SK-N-DZ (cell line): ENCODE measurements at places on chromosomes 1 and 21.

GRCh38 chr21:43942621-43943020 is 69.5 kb upstream of the TRAPPC10 start:
- no peak for DNase-seq

DNA sequence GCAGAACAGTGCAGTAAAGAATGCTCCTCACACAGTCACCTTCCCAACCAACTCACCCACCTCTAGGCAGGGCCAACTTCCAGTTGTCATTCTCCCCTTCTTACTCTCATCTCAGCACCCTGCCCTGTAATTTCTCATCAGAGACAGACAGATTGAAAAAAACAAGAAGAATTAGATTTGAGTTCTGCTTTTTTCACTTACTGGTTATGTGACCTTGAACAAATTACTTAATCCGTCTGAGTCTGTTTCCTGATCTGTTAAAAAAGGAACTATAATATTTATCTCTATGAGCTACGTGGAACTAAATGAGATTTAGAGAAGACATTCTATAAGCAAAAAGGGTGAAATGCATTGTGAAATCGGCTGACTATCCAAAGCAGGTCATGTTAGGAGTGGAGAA is 330.3 kb downstream of the ZNF326 start:
- no peak for DNase-seq

- no peak for DNase-seq
Observed at GRCh38 chr1:116763116-116763786, 9.0 kb downstream of the CD2 start.

DNA sequence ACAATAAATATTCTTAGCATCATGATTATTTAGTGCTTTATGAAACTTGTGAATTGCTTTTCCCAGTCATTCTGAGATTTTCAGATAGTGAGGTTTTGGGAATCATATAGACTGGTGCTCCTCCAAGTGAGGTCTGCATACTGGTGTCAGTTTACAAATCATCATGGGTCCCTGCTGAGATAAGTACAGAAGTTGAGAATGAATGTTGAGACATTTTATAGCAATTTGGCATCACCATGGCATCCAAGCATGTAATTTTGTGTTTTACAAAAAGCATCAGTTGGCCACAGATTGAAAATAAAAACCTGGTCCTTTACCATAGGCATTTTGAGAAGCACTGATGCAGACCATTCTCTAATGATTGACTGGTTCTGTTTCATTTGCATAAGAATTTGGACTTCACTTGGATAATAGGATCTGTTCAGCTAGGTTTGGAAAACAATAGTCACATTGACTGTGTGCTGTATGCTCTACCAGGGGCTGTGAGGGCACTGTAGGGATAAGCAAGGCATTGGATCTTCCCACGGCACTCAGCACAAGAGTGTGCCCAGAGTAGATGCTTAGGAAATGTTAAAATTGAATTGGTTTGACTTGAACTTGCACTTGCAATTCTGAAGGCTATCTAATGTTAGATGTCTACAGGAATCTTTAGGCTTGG is 79.0 kb upstream of the JUN start:
- no peak for DNase-seq

DNA sequence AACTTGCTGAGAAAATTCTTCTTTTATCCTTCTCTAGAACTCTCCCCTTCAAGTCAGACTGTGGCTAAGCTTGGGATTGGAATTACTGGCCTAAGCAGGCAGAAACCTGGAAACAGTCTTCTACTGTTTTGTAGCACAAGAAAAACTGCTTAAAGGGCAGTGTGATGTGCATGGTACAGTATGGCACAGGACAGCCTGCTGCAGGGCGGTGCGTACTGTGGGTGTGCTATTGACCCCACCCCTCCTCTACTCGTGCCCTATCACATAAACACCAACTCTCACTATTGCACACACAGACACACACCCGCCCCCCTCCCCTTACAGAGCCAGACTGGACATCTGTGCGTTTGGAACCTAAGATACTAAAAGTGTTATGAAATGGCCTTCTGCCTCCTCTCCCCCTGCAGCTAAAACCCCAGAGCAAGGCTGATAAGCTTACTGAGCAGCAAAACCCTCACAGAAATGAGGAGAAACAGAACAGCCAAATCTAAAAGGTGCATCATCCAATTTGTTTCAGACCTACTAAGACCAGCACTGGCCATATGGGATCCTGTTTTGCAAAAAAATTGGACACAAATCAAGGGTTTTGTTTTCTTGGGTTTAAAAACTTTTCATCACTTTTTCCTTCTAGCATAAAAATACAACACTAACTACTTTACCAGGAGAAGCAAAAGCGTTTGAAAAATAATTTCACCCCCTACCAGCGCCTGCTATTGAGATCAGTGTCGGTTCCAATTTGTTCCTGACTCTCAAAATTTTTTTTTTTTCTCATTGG is 355.8 kb upstream of the LYPLAL1 start:
- no peak for DNase-seq

GRCh38 chr1:26164036-26164860 is 4.5 kb downstream of the C1orf232 start:
- DNase-seq, result no peak

GRCh38 chr1:176789571-176790090 is 326.7 kb downstream of the PAPPA2 start:
- no peak for DNase-seq

DNA sequence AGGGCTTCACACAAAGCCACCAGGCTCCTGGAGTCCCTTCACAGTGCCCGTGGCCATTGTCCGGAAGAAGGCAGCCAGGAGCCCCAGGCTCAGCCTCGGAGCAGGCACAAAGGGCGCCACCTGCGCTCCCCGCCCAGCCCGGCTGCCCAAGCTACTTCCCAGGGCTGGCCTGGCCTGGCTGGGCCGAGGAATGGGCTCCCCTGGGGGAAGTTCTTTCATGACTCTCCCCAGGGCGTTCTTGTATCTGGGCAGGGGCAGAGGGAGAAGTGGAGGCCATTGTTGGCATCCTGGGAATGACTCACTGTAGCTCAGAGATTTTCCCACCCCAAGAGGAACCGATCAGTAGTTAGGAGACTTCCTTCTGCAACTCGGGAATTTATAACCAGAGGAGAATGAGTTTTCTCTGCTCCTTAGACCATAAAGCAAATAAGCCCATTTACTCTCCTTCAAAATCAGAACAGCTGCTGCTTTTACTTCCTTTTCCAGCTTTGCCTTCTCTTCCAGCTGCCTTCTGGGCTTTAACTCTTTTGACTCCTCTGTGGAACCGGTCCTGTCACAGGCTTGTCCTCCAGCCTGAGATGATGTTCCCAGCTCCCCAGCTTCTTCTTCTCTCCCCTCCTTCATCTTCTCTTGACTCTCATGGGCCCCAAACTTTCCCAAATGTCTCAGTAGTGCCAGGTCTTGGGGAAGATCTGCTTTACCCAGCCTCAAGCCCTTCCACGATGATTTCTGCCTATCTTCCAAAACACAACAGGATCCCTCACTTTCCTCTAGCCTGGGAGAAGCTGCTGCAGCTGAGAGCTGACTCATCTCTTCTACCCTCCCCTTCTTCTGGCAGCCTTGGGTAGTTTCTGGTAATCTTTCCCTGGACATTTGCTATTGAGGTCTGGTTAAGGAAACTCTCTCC is 118.7 kb upstream of the CD34 start:
- no peak for DNase-seq

DNA sequence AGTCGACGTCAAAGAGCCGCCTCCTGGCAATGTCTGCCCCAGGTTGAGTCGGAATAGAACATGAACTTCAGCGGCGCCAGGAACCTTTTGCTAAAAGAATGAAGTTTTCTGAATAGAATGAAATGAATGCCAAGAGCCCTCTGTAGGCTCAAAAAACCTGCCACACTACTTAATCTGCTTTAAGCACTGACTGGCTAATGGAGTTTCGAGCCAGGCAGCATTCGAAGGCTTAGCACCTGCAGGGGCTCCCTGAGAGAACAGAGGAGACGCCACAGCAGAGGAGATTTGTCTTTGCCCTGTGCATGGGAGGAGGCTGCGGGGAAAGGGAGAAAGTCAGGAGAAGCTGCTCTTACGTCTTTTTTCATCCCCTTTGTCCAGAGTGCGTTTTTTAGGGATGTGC is 641.7 kb downstream of the AJAP1 start:
- no peak for DNase-seq

- no peak for DNase-seq
Observed at GRCh38 chr1:30166174-30166573, 557.2 kb downstream of the MATN1 start.

- no peak for DNase-seq
Observed at GRCh38 chr1:58786184-58786926, 2.5 kb upstream of the JUN start.

- no peak for DNase-seq
Observed at GRCh38 chr1:6117624-6118023, 62.5 kb downstream of the CHD5 start.

DNA sequence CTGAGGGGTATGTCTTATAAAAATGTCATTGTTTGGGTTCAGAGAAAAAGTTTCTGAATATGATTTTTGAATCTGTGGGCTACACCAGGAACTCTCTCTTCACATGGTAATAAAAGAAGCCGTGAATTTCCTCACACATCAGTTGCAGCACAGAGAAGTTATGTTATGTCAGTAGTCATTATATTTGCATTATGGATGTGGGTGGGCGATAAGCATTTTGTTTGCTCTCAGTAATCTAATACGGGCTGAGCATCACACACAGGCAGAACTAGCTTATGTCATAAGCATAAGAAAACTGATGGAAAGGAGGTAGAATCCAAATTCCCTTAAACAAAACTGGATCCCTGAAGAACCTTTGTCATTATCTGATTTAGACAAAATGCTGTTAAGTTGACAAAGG is 70.8 kb downstream of the PRDM2 start:
- no peak for DNase-seq

DNA sequence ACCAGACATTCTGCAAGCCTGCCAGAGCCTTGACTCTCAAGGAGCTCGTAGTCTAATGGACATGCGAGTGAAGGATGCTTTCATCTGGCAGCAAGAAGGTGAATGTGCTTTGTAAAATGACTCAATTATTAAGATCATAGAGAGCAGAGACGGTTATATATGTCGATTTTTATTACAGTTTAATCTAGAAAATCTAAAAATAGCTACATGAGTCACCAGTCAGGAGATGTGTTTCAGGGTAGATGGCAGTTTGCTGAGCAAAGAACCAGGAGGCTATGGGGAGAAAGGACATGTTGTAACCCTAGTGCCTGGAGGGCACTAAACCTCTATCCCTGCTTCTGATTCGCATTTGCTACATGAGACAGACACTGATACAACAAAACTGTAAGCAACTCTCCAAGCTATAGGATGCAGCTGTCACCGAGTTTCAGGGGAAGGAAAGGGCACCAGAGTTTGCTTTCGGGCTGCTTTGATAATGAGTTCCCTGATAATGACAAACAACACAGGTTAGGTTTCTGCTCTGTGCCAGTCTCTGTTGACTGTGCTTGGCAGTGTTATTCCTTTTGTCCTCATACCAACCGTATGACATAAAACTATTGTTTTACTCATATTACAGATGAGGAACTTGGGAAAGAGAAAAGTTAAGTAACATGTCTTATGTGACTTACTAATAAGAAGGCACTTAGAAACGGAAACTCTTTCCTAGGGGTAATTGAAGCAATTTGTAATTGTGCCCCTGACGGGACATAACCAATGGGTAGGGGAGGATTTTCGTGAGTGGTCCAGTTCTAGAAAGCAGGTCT is 43.2 kb downstream of the C1orf198 start:
- DNase-seq, result no peak

DNA sequence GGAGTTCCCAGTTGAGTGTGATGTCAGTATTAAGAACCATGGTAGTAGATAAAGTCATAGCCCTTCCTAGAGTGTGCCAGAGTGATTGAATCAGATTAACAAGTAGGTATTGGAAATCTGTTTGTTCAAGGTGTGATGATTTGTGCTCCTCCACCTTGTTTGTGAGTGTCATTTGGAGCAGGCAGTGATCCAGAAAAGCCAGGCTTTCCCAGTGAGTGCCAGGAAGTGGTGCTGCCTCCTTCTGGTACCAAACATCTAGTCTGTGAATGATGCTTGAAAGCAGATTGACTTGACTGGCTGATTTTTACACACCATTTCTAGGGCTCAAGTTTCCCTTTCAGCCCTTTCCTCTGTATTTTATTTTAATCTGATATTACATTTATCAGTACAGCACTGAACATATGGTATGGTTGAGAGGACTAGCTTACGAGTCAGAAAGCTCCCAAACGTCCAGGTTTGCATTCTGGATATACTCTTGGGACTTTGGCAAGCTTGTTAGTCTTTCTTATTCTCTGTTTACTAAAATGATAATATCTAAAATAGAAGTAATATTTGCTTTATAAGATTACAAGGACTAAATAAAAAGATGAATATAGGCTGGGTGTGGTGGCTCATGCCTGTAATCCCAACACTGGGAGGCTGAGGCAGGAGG is 100.7 kb downstream of the PATJ start:
- no peak for DNase-seq

- no peak for DNase-seq
Observed at GRCh38 chr1:208089149-208089548, 155.0 kb downstream of the PLXNA2 start.

DNA sequence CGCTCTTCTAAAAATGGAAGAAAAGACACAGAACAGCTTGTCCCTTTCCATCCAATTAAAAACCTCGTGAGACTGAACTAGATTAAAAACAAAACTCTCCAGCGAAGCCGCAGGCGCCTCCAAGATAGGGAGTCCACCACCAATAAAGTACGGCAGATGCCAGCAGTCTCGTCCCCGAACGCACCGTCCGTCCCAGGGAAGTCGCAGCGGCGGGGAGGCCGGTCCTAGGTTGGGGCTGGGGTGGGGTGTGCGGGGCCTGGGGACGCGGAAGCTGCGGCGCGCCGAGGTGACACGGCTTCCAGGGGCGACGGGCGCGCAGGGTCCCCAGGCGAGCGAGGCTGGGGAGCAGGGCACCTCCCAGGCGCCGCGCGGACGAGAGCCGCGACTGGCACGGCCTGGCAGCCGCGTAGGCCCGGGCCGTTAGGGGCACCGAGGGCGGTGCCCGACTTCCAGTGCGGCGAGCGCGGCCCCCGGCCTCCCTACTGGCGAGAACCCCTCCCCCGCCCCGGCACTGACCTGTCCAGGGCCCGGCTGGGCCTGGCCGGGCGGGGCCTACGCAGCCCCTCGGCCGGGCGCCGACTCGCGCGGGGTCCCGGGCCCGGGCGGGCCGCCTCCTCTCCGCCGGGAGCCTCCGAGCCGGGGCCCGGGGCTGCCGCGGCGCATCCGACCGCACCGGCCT is 28.3 kb upstream of the A3GALT2 start:
- no peak for DNase-seq

GRCh38 chr1:71270394-71270915 is 189.6 kb upstream of the ZRANB2 start:
- no peak for DNase-seq

DNA sequence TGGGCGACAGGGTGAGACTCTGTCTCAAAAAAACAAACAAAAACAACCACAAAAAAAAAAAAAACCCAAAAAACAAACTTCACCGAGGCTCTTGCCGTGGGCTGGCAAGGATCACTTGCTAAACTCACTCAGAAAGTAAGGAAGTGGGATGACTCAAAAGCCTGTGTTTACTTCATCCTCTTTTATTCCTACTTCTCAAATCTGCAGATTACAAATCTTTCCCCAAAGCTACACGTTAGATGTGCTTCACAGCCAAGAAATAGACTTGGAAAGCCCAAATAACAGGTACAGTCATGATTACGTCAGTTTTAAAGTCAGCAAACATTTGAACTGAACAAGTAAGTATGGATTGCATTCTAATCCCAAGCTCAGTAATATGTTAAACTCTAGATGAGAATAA is 359.3 kb downstream of the ADGRL2 start:
- DNase-seq, result no peak

GRCh38 chr1:20037877-20038276 is 32.1 kb upstream of the PLA2G5 start:
- no peak for DNase-seq
